RPMI8226 (cell line): ENCODE measurements at places on chromosomes 1 and 21.

- DNase-seq = no peak
Observed at GRCh38 chr1:184153731-184154130, 102.2 kb downstream of the TSEN15 start.

GRCh38 chr21:34611528-34611927, 3.4 kb downstream of the RCAN1 start:
- DNase-seq = no peak

- DNase-seq = no peak
Observed at GRCh38 chr1:228161866-228162265, 3.7 kb upstream of the IBA57 start.

DNA sequence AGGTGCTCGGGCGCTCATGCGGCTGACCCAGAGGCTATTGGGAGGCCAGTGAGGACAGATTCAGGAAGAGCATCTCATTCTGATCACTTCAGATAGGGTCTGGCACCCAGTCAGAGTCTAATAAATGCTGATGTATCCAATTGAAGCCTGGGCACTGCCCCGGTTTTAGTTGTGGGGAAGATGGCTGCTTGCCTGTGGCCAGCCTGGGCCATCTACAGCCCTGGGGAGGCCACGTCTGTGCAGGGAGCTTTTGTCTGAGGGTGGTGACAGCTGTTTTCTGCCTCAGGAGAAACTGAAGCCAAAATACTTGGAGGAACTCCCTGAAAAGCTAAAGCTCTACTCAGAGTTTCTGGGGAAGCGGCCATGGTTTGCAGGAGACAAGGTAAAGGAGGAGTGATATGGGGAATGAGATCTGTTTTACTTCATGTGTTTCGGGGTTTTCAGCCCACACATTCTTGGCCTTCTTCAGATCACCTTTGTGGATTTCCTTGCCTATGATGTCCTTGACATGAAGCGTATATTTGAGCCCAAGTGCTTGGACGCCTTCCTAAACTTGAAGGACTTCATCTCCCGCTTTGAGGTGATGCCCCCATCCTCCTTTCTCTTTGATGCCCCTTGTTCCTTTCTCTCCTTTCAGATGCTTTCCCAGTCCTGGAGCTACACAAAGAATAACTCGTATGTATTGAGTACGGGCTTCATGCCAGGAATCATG, 2.8 kb downstream of the GSTM5 start:
- DNase-seq = no peak

GRCh38 chr1:162629651-162630050, 2.6 kb upstream of the DDR2 start:
- DNase-seq = no peak

GRCh38 chr21:42107177-42107880, 36.2 kb downstream of the UMODL1 start:
- DNase-seq = peak; percentile 35

- DNase-seq = no peak
Observed at GRCh38 chr1:94803106-94803505, 17.1 kb upstream of the SLC44A3 start.

- no peak for DNase-seq
Observed at GRCh38 chr1:30286241-30286987, 437.0 kb downstream of the MATN1 start.

DNA sequence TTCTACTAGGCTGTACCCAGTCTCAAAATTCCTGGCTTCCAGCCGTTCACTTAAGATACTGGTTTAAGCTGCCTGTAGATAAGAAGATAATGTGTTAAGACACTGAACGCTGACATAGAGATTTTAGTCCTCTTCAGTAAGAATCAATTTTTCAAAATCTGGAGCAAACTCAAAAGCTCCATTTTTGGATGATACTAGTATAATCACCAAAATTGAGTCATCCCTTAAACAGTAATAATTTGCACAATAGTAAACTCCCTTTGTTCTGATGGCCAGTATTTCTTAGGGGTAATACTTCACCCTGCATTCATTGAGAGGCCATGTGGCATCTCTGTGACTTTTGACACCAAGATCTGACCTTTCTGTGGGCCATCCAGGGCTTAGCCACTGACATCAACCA, 299.8 kb upstream of the USP25 start:
- DNase-seq = no peak

DNA sequence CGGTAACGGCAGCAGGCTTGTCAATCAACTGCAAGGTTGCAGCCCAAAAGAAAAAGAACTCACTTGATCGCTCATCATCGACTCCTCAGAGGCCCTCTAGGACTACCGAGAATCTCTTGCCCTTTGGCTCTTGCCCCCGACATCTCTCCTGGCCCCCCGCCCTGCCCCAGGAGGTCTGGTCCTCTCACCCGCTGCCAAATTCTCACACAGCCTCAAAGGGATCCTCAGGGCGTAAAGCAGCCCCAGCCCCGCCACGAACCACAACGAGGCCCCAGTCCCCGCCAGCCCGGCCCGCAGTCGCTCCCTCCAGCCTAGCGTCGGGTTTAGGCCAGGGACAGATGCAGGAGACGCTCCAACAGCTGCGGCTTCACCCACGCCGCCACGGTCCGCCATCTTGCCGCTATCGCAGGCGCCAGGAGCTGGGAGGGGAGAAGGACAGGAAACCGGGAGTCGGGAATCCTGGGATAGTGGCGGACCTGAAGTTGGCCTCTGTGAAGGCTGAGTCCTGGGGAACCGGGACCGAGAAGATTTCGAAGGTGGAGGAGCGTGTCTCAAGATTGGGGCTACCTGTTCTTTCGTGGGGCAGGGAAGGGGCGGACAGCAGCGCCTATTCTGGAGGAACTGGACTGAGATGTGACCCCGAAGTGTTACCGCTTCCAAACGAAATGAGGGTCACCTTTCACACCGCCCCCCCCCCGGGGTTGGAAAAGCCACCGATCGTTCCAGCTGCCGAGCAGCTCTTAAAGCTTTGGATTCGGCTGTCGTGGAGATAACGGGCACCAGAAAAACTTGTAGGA, at the start of gene ST7L:
Gene ST7L, minus strand, starts transcription at position 421 of the 797 bp plus-strand sequence. Its CDS starts 28 bp downstream, at position 393.
- DNase-seq = peak; percentile 49

DNA sequence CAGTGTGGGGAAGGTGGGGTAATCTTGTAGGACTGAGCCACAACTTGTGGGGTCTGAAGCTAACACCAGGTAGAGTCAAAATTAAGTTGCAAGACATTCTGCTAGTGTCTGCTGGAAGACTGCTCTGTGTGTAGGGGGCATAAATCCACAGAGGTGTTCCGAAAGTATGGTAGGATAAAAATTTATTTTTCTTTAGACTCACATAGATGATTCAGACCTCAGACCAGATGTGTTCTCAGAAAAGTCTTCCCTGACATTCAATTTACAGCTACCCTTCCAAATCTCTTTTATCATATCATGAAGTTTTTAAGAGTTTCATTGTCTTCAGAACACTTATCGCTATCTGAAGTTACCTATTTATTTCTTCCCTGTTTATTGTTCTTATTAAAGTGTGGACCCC, 21.3 kb downstream of the DUSP10 start:
- DNase-seq = no peak

DNA sequence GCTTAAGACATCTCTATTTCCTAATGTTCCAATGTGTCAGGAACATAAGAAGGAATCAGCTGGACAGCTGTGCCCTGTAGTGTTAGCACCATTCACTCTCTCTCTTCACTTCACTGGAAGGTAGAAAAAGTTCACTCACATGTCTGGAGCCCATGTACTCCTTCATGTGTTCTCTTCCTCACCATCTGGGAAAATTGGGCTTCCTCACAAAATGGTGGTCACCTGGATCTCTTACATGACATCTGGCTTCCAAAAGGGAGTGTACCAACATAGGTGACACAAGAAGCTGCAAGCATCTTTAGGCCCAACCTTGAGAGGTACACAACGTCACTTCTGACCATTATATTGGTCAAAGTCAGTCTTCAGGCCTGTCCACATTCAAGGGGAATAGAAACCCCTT, 882.6 kb downstream of the LTN1 start:
- DNase-seq = no peak

DNA sequence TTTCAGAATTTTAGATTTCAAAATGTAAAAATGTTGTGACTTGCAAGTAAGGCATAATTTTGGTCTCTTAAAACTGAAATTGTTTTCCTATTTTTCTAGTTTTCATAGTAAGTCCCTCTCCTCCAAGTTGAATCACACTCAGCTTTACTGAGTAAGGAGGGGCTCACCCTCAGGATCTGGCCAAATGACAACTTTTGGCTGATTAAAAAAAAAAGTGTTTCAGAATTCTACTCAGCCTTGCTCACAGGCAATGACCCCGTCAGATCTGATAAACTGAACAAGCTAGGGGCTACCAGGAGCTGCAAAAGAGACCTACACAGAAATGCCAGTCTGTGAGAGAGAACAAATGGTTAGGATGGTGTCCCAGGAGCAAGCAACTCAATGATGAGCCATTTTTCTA, 159.8 kb downstream of the PBX1 start:
- no peak for DNase-seq

- DNase-seq = no peak
Observed at GRCh38 chr1:50257940-50258685, 149.4 kb downstream of the ELAVL4 start.

GRCh38 chr1:6424000-6424565, 493 bp upstream of the ESPN start:
- DNase-seq = no peak

DNA sequence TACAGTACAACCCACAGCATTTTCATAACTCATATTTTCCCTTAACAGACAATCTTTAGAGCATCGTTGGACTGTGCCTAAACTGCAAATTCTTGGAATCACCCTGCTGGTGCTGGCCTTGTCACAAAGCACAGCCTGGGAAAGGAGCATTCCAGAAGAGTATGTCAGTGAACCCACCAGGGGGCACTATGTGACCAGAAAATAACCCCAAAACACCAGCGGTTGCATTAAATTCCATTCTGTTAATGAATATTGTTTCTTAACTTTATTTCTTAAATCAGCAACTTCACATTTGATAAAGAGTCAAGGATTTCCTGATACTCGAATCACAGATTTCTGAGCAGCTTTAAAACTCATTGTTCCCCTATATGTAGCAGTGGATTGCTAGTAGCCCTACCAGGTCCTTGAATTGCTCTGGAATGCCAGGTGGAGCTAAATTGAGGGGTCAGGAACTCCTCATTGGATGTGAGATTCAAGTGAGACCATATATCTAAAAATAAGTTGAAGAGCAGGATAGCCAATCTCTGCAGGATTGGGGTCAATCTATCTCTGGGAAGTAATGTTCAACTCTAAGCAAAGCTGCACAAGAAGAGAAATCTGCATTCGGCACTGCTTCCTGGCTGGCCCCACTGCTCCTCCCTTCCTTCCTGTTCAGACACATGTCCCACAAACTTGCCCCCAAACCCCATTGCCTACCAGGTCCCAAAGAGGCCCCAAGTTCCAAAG, 12.7 kb upstream of the RAB4A start:
- peak; percentile 75 for DNase-seq

DNA sequence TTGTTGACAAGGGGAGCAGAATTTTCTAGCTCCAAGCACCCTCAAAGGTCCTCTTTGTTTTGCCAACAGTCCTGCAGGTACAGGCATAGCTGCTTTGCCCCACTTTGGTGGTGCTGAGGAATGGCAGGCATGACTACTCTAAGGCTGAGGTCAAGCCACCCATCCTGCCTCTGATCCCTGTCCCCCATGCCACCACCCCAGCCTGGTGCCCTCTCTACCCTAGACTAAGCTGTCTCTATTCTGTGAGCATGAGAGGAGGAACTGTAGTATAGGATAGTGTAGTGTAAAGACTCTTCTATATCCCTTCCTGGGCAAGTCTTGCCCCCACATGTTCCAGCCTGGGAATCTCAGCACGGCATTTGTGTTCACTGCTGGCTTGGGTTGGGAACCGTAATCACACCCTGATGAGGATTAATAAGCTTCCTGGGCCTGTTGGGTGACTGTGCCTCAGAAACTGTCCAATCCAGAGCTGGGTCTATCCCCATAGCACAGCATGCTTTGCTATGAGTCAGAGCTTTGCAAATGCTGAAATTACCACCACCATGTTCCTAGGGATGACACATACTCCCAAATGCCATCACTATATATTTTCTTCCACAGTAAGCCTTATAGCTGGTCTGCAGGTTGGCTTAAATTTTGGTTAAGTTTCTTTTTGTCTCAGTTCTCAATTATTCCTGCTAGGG, 105.7 kb upstream of the PPP2R5A start:
- DNase-seq = no peak

- DNase-seq = no peak
Observed at GRCh38 chr1:3898475-3898735, 1.7 kb downstream of the C1orf174 start.

DNA sequence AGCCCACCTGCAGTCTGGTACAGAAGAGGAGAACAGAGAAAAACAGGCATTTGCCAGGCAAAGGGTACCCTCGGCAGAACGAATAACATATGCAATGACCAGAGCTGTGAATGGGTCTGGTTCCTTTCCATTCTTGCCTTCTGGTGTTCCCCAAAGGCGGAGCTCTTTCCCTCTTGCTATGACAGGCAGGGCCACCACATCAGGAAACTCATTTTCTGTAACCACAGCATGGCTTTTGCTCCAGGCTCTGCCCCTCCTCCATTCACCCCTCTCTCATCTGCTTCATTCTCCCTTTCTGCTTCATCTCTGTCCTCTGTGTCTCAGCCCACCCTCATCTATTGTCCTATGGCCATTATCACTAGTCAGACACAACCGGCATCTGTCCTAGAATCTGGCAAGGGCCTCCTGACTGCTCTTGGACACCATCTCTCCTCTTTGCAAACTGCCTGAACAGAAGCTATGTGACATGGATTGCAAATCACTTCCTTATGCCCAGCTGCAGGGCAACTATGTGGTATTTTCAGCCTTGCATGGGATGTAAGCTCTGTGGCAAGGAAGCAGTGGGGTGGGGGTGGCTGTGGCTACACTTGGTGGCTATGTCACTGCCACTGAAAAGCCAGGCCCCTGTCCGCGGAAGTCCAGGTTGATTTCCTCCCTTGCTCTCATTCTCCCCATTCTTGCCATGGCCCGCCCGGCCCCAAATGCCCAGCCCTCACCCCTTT, 78.8 kb upstream of the ABCD3 start:
- DNase-seq = no peak

DNA sequence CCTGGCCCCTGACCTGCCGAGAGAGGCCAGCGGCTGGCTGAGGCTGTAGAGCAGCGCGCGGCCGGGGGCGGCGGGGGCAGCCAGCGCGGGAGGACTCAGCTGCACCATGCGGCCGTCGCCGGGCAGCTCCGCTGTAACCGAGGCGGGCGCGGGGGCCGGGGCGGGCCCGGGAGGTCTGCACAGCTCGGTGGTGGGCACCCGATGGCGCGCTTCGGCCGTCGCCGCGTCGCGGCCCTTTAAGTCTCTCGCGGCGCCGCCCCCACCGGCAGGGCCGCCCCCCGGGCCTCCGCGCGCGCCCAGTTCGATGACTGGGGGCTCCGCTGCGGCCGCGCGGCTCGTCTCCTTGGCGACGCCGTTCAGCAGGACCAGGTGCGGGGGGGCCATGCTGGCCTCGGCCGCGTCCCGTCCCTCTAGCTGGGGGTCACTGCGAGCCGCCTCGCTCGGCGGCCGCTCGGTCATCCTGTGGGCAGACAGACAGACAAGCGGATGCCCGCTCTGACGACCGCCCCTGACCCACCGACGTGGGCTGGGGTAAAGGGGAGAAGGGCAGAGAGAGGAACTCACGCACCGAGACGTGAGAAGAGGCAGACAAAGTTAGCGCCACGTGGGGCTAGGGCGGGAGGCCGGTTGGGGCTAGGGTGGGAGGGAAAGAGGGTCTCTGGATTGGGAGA, 6.5 kb downstream of the TAL1 start:
- no peak for DNase-seq

- DNase-seq = no peak
Observed at GRCh38 chr1:241140670-241141069, 216.3 kb downstream of the RGS7 start.

- no peak for DNase-seq
Observed at GRCh38 chr1:153680120-153680403, 1.6 kb downstream of the NPR1 start.
